ENCODE measurements at places on chromosomes 4 and X.

GRCh38 chr4:150219841-150220240 lies 141.6 kb downstream of the DCLK2 start:
- no peak for DNase-seq

GRCh38 chr4:1366371-1367229 lies 19.6 kb downstream of the UVSSA start:
- DNase-seq: no peak

DNA sequence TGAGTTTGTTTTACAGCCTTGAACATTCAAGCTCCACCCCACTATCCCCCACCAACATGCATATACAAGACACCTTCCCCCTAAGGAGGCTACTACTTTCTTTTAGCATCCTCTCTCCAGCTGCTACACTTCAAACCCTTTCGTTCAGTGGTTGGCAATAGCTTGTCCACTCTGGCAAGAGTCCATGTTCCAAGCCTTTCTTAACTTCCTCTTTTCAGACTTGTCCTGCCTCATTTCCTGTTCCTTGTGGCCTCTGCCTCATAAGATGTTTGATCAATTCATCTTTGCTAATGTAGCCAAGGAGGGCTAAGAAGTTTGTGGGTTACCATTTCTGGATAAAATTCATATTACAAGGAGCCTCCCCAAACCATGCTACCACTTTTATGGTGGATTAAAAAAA lies 20.8 kb upstream of the ZCCHC12 start:
- DNase-seq: no peak

DNA sequence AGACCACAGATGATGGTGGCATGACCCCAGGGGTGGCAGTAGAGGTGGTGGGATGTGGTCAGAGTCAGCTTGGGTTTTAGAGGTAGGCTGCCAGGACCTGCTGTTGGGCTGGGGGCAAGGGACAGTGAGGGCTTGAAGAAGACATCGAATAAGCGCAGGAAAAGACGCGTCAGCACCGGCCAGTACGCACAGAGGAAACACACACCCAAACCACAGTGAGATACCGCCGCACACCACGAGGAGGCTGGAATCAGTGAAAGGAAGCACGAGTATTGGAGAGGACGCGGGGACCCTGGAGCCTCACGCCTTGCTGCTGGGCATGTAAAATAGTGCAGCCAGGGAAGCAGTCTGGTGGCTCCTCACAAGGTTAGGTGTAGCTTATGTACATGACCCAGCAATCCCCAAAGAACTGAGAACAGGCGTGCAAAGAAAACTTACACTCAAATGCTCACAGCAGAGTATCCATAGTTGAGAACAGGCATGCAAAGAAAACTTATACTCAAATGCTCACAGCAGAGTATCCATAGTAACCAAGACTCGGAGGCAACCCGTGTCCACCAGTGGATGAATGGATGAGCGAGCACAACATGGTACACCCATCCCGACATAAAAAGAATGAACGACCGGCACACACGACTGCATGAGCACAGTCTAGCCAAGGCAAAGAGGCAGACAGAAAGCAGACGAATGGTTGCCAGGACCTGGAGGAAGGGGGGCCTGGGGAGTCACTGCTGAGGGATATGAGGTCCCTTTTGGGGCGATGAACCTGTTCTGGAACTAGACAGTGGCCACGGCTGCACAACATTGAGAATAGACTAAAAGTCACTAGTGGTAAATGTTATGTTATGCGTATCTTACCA lies 13.3 kb downstream of the PDZD4 start:
- DNase-seq: no peak

DNA sequence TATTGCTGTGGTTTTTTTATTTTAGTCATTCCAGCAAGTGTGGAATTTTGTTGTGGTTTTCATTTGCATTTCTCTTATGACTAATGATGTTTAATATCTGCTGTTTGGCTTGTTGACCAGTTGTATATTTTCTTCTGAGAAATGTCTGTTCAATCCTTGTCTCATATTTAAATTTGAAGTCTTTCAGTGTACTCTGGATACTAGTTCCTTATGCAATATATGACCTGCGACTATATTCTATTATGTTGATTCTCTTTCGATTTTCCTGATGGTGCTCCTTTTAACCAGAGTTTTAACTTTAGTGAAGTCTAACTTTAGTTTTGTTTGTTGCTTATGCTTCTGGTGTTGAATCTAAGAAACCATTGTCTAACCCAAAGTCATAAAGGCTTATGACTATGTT lies 1528.0 kb downstream of the TECRL start:
- no peak for DNase-seq

- DNase-seq: peak; percentile 53
Measured at GRCh38 chr4:26028793-26029567, 115.0 kb downstream of the SMIM20 start.

DNA sequence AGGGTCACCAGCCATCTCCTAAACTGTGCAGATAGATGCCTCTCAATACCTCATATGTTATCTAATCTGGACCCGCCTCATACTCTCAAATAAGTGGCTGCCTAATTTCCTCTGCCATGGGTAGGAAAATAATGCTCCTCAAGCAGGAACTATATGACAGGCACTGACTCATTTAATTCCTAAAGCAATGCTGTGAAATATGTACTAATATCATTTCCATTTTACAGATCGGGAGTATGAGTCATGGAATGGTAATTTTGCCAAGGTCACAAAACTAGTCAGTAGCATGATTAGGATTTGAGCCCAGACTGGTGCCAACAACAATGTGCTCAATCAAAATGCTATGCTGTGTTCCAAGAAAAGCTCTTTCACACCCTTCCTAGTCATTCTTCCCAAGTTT lies 3.0 kb upstream of the NXT2 start:
- no peak for DNase-seq
